Ovary (tissue), 10 donors: ENCODE measurements at places on chromosomes 4 and X. TPM values are rescaled to one million over a fixed set of nuclear protein-coding genes. Genes with fewer than 3 reads are reported as not detected.

ARR3 gene
- not detected for total RNA-seq

SFRP2 gene
- not detected for total RNA-seq

DNA sequence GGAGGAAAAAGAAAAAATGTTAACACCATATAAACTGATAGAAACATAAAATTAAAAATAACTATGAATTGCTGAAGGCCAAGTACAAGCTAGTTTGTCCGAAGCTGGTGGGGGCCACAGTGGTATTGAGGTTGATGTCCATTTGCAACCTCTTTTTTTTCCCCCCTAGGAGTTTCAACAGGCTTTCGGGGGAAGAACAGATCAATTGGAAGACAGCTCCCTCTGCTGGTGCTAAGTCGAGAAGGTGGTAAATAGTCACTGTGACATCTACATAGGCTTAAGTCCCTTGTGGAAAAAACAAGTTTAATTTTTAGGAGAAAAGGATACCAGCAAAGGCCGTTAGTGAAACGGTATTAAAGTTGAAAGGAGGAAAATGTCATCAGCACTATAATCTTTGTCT lies 115.7 kb upstream of the ZXDA start:
- H3K4me1 ChIP-seq: no peaks in the 10 kb centered on the region
- H3K4me3 ChIP-seq: no peak overlapping the region
- H3K27me3 ChIP-seq: no peaks in the 10 kb centered on the region
- no peak overlapping the region for H3K27ac ChIP-seq
- no peaks in the 10 kb centered on the region for H3K36me3 ChIP-seq

GRCh38 chr4:140423106-140423505 lies 4.3 kb downstream of the CLGN start:
- H3K36me3 ChIP-seq: no peaks in the 10 kb centered on the region
- DNase-seq: no peak
- H3K27me3 ChIP-seq: no peaks in the 10 kb centered on the region
- H3K4me3 ChIP-seq: no peak overlapping the region

PPP4R3C gene
- not detected for total RNA-seq

DNA sequence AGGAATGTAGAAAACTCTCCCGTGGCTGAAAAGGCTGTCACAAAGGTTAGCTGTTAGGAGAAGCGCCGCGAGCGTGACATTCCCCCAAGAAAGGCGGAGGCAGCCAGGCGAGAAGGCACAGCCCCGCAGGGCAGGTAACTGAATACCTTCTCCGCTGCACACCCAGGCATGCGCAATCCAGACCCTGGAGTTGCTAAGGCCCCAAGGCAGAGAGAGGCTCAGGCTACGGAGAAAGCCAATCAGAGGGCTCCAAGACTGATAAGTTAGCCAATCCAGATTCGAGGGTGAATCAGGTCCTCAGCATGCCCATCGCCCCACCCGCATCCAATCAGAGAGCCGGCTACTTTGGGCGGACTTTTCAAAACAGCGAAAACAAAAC lies 485 bp upstream of the CCNG2 start:
- peak overlapping the region; percentile 74 for H3K4me3 ChIP-seq
- peak overlapping the region; percentile 95 for H3K27ac ChIP-seq
- H3K4me1 ChIP-seq: no peaks in the 10 kb centered on the region

DNA sequence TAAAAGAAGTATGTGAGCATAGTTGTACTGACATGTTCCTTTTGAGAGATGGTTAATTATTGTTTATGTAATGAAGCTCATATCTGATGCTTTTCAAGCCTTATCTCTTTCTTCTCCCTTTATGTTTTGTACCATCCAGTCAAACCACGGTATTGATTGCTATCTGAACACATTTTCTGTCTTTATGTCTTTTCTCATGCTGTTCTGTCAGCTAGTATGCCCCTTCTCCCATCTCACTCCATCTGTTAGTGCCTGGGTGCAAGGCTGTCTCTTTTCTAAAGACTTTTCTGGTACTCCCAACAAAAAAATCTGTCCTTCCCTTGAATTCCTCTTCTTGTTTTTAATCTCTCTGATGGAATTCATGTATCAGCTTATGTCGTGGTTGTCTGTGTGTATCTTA lies 883.8 kb upstream of the IGFBP7 start:
- no peaks in the 10 kb centered on the region for H3K36me3 ChIP-seq
- H3K27me3 ChIP-seq: no peaks in the 10 kb centered on the region
- DNase-seq: no peak

GRCh38 chr4:19880206-19880605 lies 371.5 kb upstream of the SLIT2 start:
- H3K36me3 ChIP-seq: no peaks in the 10 kb centered on the region
- H3K4me3 ChIP-seq: no peak overlapping the region
- no peaks in the 10 kb centered on the region for H3K4me1 ChIP-seq
- no peak overlapping the region for H3K27ac ChIP-seq

DNA sequence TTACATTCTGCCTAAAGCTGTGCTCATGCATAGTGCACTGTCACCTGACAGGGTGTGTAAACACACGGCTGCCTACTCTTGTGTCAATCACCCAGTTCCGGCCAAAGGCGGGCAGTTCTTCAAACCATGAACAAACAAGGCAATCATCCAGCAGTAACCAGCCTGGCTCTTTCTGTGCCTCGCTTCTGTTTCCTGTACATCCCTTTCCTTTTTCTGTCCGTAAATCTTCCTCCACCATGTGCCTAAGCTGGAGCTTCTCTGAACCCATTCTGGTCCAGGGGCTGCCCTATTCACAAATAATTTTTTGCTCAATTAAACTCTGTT lies 60.8 kb upstream of the CBR4 start:
- no peaks in the 10 kb centered on the region for H3K36me3 ChIP-seq
- peak overlapping the region; percentile 45 for H3K27ac ChIP-seq
- H3K4me3 ChIP-seq: no peak overlapping the region

DNA sequence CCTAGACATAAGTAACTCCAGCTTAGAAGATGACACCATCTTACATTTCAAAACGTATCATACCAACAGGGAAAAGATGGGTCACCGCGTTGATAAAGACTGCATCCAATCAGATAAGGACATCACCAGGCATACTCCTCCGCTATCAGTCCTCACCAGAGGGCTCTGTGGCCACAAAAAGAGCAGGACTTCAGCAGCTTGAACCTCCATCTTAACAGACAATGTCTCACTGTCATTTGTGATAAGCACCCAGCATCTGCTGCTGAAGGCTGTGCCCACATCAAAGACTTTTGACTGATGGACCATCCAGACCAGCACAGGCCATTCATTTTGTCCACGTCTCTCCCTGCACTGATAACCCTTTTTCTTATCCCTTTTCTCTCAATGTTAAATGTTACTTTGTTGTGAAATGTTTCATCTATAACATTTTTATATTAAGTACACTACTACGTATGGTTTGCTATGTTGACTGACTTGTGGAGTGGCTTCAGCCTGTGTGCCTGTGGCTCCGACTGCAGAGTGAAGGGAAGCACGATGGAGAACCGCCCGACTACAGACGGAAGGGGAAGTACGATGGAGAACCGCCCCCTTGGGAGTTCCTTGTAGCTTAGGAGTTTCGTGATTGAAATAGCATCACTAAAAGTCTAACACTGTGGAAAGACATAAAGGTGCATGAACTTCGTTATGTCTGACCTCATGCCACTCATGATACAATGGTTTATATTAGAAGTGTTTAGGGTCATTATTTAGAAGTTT lies 595.4 kb upstream of the AGA start:
- no peak for DNase-seq
- H3K4me1 ChIP-seq: no peaks in the 10 kb centered on the region
- H3K4me3 ChIP-seq: no peak overlapping the region

TCEAL6 gene
- total RNA-seq: 5.4 TPM

TEC gene
- total RNA-seq: 1.7 TPM

GRCh38 chrX:48695534-48695896 lies 1.0 kb upstream of the SUV39H1 start:
- no peaks in the 10 kb centered on the region for H3K36me3 ChIP-seq
- peak overlapping the region; percentile 57 for H3K4me3 ChIP-seq
- peak overlapping the region; percentile 54 for H3K27ac ChIP-seq
- DNase-seq: no peak
- H3K27me3 ChIP-seq: no peaks in the 10 kb centered on the region
- H3K4me1 ChIP-seq: no peaks in the 10 kb centered on the region

TMEM150C gene
- total RNA-seq: 31.4 TPM
